ENCODE measurements at places on chromosomes 11 and 22. TPM values are rescaled to one million over a fixed set of nuclear protein-coding genes. Genes with fewer than 3 reads are reported as not detected.

GRCh38 chr11:14583252-14584034, 60.2 kb upstream of the PDE3B start:
- no peaks in the 10 kb centered on the region for H3K27me3 ChIP-seq
- DNase-seq, result no peak
- no peaks in the 10 kb centered on the region for H3K36me3 ChIP-seq
- H3K4me3 ChIP-seq, result no peak overlapping the region
- H3K27ac ChIP-seq, result no peak overlapping the region
- no peaks in the 10 kb centered on the region for H3K4me1 ChIP-seq

The KCNJ5 gene
- 0.36 TPM for total RNA-seq

The TMEM25 gene
- total RNA-seq, result 10.1 TPM

- H3K4me3 ChIP-seq, result no peak overlapping the region
- no peaks in the 10 kb centered on the region for H3K36me3 ChIP-seq
- H3K4me1 ChIP-seq, result peaks cover 6% of the 10 kb centered on the region
- H3K27me3 ChIP-seq, result no peaks in the 10 kb centered on the region
Measured at GRCh38 chr11:75478783-75479596, 46.0 kb upstream of the KLHL35 start.

DNA sequence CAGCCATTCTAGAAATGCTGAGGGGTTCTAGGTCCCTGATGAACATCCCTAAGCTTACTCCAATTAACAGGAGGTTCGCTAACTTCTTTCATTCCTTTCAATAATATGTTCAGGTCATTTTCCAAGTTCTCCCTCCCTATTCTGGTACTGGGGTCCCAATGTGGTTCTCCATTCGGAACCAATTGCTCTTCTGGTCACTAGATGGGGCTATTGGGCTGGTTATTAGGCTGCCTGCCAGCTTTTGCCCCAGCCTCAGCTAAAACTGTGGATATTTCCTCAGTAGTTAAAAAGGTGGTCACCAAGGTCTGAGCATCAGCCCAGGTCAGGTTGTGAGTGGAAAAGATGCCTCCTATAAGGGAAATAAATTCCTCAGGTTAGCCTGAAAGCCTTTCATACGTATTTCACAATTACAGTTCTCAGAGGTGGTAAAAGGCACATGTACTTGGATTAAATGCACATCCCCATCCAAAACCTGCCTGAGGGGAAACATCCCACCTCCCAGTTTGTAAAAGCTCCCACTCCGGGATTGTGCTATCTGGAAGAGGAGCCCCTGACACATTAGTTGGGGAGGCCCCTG, 161.1 kb upstream of the CCDC179 start:
- no peak overlapping the region for H3K4me3 ChIP-seq
- H3K4me1 ChIP-seq, result no peaks in the 10 kb centered on the region
- no peaks in the 10 kb centered on the region for H3K36me3 ChIP-seq
- H3K27me3 ChIP-seq, result no peaks in the 10 kb centered on the region
- peak; percentile 50 for DNase-seq

DNA sequence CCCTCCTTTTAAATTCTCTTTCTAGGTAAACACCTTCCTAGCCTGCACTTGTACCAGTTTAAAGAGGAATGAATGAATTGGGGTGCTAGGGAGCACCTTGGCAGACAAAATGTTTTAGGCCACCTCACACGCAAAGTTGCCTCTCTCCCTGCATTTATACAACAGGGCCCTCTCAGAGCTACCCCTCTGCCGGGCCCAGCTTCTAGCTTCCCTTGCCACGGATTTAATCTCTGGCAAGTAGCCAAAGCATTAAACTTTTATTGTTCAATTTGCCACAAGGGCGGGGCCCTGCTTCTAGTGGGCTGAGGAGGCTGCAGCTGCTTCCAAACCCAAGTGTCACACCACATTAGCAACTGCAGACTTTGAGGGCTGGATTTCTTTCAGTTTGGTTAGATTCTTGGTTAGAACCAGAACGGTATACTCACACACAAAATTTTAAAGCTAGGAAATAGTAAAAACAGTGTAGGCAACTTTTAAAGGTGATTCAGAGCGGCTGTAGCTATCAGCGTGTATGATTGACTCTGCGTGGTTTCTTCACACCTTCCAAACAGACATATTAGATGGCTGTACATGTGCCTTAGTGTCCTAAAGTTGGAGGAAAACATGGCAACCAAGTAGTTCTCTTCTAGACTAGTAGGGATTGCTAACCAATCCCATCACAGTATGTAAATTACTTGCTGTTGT, 6.5 kb downstream of the KREMEN1 start:
- H3K4me3 ChIP-seq, result no peak overlapping the region
- H3K27me3 ChIP-seq, result peaks cover 2% of the 10 kb centered on the region
- no peak overlapping the region for H3K27ac ChIP-seq
- H3K4me1 ChIP-seq, result peaks cover 8% of the 10 kb centered on the region
- peak; percentile 2 for DNase-seq
- no peaks in the 10 kb centered on the region for H3K36me3 ChIP-seq

The C11orf42 gene
- total RNA-seq, result not detected

GRCh38 chr11:64856382-64857227, 12.2 kb upstream of the CDC42BPG start:
- no peak overlapping the region for H3K4me3 ChIP-seq
- peak overlapping the region; percentile 95 for H3K27ac ChIP-seq
- peaks cover 56% of the 10 kb centered on the region for H3K36me3 ChIP-seq
- DNase-seq, result peak; percentile 98
- H3K4me1 ChIP-seq, result peaks cover 30% of the 10 kb centered on the region

The MFRP gene
- total RNA-seq, result not detected

The CDCA5 gene
- total RNA-seq, result 3.3 TPM

GRCh38 chr22:28831140-28832072, 31.0 kb upstream of the XBP1 start:
- DNase-seq, result no peak
- H3K4me3 ChIP-seq, result no peak overlapping the region
- no peaks in the 10 kb centered on the region for H3K36me3 ChIP-seq

- no peaks in the 10 kb centered on the region for H3K4me1 ChIP-seq
- no peak for DNase-seq
- no peak overlapping the region for H3K4me3 ChIP-seq
- no peaks in the 10 kb centered on the region for H3K27me3 ChIP-seq
Measured at GRCh38 chr11:108781946-108782345, 117.1 kb downstream of the DDX10 start.

- DNase-seq, result peak; percentile 98
- H3K27me3 ChIP-seq, result no peaks in the 10 kb centered on the region
- H3K27ac ChIP-seq, result peak overlapping the region; percentile 85
- peak overlapping the region; percentile 61 for H3K4me3 ChIP-seq
Measured at GRCh38 chr11:69010964-69011623, 2.0 kb downstream of the MRGPRF start.
